NCI-H345 (cell line): ENCODE measurements at places on chromosomes 4 and X.

DNA sequence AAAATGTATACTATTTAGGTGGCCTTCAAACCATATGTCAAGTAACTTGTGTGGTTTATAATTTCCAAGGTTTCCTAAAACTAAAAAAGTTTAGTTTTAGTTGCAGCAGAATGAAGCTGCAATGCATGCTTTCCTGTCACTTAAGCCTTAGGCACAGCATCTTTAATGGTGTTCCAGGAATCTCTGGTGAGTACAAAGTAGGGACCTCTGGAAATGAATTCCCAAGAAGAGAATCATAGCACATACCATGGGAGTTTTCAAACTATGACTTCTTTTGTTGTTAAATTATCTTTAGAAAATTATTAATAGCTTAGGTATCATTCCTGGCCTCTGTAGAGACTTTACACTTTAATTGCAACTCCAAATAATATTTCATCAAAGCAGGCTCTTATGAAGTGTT lies 1005.9 kb upstream of the PABPC4L start:
- DNase-seq: no peak

- no peak for DNase-seq
Observed at GRCh38 chr4:19925516-19925915, 326.2 kb upstream of the SLIT2 start.

DNA sequence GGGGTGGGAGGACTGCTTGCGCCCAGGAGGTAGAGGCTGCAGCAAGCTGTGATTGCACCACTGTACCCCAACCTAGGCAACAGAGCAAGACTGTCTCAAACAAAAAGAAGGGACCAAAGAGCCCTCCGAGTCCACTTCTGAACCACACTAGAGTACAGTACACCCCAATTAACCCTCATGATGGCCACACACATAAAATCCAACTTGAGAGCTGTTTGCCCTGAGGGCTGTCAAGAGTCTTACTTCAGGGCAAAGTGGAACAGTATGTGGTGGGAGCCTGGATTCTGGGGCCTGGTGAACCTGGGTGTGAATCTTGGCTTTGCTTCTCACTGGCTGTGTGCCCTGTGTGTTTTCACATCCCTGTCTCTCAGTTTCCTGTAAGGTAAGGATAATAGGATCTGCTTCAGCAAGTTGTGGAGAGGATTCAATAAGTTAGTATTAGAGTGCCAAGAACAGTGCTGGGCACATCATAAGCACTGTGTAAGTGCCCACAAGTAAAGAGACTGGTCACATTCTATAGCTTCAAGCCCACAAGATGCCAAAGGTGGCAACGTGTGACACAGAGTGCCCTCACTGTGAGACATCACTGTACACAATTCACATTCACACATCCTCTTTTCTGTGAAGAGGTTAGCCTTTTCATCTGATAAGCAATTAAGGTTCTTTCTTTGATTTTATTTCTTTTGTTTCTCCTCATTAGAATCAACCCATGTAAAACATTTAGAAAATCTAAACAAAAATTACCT lies 52.1 kb downstream of the LEF1 start:
- no peak for DNase-seq

DNA sequence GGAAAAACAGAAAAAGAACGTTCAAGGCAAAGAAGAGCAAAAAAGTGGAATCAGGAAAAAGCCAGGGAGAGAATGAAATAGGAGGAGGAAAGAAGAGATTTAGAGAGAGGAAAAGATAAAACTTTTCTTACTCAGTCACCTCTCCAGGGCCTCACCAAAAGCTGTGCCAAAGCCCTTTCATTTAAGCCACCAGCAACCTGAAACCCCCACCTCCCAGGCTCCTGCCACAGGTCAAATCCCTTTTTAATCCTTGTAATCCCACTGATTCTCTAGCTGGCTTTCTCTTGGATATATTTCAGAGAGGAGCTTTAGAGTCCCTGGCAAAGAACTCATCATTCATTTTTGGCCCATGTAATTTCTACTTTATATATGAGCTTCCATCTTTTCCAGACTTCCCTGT lies 25.7 kb upstream of the XIAP start:
- no peak for DNase-seq

DNA sequence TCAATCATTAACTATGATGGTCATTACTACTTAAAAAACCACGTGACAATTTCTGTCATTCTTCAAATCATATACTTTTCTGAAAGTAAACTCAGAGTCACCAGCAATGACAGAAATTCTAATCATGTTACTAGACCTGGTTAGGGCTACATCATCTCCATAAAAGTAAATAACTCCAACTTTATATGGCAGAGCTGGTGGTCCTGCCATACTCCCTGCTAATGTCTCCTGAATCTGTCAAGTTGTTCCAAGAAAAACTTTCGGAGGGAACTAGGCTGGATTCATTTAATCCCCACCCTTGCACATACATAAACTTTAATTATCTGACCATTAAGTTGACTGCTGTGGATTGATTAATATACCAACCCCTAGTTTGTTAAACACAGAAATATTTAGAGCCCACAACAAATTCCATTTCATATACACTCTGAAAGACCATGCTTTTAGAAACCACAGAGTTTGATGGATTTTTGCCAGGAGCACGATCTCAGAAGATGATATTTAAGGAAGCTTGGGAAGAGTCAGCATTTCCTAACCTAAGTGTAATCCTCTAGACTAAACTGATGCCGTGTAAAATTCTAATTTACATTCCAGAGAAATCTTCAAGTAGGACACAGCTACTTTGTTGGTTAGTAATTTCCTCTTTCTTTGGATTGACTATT lies 577.0 kb downstream of the FAT4 start:
- DNase-seq: no peak

DNA sequence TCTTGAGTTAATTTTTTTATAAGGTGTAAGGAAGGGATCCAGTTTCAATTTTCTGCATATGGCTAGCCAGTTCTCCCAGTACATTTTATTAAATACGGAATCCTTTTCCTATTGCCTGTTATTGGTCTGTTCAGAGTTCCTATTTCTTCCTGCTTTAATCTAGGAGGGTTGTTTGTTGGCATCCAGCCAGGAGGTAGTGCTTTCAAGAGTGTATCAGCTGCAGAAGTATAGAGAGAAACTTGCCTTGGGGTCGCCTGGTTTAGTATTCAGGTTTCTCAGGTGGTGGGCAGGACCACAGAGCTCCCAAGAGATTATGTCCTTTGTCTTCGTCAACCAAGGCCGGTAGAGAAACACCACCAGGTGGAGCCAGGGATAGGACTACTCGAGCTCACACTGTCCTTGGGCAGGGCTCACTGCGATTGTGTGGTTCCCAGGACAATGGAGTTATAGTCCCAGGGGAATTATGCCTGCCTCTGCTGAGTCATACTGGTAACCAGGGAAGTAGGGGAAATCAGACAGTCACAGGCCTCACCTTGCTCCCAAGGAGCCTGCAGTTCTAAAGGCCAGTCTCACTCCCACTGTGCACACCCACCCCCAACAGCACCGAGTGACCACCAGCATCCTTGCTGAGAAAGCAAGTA lies 168.1 kb downstream of the VSIG4 start:
- DNase-seq: no peak

DNA sequence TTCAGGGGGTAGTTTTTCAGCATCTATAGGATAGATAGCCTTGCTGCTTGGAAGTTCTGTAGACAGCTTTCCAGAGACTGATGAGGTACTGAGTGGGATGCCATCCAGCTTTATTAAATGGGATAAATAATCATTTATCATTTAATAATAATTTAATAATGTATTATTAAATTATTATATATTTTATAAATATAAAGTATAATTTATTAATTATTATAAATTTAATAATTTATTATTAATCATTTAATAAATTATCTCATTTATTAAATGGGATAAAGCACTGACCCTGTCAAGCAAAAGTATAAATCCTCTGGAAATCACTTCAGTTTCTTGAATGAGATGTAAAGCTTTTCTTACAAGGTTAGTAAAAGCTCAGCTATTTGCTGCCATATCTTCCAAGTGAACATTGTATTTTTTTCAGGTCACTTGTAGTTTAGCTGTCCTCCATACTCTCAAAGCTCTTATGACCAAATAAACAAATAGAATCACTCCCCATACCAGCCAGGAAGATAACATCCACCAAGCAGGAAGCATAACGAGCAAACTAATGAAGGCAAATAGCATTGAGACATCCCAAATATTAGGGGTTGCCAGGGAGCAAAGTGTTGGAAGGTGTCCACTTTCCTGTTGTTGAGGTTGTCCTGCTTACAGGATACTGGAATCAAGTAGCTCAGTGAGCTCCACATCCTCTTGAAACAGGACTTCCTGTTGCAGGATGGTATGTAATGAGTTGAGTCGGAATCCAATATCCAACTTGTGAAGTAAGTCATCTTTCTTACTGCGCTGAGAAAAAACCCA lies 88.9 kb downstream of the ZNF674 start:
- DNase-seq: no peak

DNA sequence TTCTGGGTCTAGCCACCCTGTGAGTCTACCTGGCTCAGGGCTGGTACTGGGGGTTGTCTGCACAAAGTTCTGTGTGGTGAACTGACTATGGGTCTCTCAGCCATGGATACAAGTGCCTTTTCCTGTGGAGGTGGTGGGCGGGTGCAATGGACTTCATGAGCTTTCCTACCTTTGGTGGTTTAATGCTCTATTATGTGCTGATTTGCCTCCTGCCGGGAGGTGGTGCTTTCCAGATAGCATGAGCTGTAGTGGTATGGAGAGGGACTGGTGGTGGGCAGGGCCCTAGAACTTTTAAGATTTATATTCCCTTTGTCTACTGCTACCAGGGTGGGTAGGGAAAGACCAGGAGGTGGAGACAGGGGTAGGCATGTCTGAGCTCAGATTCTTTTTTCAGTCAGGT lies 48.0 kb downstream of the PBDC1 start:
- DNase-seq: no peak

DNA sequence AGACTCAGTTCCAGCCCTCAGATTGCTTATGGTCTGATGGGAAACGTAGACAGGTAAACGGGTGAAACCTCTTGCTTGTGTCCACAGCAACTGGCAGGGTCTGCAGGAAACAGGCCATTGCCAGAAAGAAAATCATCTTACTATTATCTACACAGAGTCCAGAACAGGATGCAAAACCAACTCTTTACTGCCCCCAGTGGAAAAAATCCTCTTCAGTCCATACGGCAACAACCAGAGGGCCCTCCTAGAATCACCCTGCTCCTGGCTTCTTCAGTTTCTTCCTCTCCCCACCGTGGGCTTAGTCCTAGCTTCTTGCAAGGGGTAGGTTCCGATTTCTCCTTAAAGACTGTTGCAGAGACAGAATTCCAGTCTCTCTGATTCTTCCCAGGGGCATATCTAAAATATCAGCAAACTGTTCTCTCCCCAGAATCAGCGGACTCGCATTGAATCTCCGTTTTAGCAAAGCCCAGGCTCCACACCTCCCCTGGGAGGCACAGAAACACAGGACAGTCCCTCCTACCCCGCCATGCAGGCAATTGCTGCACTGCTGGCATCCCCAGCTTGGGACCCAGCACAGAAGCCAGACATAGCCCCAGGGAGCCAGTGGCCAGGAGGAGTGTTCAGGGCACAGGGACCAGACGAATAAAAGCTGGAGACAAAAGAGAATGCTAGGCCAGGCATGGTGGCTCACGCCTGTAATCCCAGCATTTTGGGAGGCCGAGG lies 41.0 kb upstream of the SH3RF1 start:
- peak; percentile 31 for DNase-seq

DNA sequence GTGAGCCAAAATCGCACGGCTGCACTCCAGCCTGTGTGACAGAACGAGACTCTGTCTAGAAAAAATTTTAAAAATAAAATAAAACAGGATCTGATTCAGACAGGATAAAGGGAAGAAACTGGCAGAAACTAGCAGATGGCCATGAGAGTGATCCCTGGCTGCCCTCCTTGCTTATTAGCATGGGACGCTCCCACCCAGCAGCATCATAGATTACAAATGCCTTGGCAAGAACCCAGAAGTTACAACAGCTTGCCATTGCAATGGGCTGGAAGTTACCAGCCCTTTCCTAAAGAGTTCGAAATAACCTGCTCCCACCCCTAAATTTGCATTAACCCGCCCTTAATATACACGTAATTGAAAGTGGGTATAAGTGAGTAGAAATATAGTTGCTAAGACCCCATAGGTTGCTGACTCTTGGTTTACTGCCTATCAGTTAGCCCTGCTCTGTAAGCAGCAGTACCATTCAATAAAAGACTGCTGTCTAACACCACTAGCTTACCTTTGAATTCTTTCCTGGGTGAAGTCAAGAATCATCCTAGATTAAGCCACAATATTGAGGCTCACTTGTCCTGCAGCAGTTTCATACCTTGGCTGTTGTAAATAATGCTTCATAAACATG lies 9.1 kb upstream of the XAGE2 start:
- DNase-seq: no peak

GRCh38 chrX:129731228-129731627 lies 7.6 kb upstream of the XPNPEP2 start:
- no peak for DNase-seq

- peak; percentile 25 for DNase-seq
Observed at GRCh38 chr4:98939892-98940298, 11.0 kb upstream of the EIF4E start.

DNA sequence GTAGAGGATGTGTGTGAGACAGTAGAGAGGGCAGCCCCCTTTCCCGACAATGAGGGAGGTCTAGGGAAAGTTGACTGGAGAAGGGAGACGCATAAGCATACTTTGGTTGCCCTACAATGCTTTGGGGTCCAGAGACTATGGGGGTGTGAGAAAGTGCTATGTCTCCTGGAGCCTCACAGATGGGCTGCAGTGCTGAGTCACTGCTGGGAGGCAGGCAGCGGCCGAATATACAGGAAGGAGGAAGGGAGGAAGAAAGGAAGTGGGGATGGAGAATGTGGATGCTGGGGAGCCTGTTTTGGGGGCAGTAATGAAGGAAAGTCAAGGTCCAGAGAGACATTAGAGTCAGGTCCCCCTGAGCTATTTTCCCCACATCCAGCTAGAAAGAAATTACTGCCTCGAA lies 12.7 kb downstream of the DRP2 start:
- DNase-seq: no peak

DNA sequence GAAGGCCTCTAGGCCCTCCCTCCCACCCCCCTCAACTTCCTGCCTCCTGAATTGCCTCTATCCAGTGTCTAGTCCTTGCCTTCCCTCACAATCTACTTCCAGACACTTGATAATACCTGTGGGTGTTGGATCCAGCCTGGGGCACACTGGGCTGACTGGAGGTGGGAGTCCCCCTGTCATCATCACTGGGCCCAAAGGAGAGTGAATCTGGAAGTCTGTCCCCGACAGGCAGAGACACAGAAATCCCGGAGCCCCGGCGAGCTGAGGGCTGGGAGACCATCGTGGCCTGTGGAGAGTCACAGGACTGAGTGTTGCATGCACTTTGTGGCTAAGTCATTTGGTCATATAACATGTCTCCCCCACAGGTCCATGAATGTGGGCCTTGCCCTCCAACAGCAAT lies 8.4 kb upstream of the SYP start:
- DNase-seq: no peak

- peak; percentile 63 for DNase-seq
Observed at GRCh38 chr4:185792384-185793115, 19.4 kb downstream of the SORBS2 start.

GRCh38 chrX:2474963-2475726 lies 25.6 kb downstream of the DHRSX start:
- no peak for DNase-seq

- DNase-seq: no peak
Observed at GRCh38 chr4:3372933-3373465, 68.8 kb upstream of the HGFAC start.

- DNase-seq: no peak
Observed at GRCh38 chr4:167222099-167222498, 12.2 kb downstream of the SPOCK3 start.

GRCh38 chrX:137413190-137413589 lies 152.7 kb upstream of the ZIC3 start:
- DNase-seq: no peak

- no peak for DNase-seq
Observed at GRCh38 chr4:116788723-116789122, 296.7 kb downstream of the TRAM1L1 start.

- DNase-seq: no peak
Observed at GRCh38 chrX:43581888-43582539, 74.1 kb upstream of the MAOA start.

- no peak for DNase-seq
Observed at GRCh38 chr4:18524667-18525066, 503.1 kb upstream of the LCORL start.
